SHP77 (cell line): ENCODE measurements at places on chromosomes 3 and 15.

GRCh38 chr3:185361920-185362319 lies 1.0 kb upstream of the MAP3K13 start:
- DNase-seq: no peak

- DNase-seq: no peak
Observed at GRCh38 chr3:195249858-195250464, 21.0 kb downstream of the XXYLT1 start.

DNA sequence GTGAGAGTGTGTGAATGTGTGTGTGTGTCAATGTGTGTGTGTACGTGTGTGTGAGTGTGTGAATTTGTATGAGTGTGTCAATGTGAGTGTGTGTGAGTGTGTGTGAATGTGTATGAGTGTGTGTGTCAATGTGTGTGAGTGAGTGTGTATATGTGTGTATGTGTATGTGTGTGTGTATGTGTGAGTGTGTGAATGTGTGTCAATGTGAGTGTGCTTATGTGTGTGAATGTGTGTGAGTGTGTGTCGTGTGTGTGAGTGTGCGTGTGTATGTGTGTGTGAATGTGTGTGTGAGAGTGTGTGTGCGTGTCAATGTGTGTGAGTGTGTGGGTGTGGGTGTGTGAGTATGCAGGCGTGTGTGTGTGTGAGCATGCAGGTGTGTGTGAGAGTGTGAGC lies 93.5 kb upstream of the ALDH1A3 start:
- no peak for DNase-seq

GRCh38 chr3:122794779-122795673 lies at the start of gene SLC49A4:
Gene SLC49A4, plus strand, starts transcription at chr3:122795069. Its CDS starts 124 bp downstream, at chr3:122795193.
- DNase-seq: no peak

DNA sequence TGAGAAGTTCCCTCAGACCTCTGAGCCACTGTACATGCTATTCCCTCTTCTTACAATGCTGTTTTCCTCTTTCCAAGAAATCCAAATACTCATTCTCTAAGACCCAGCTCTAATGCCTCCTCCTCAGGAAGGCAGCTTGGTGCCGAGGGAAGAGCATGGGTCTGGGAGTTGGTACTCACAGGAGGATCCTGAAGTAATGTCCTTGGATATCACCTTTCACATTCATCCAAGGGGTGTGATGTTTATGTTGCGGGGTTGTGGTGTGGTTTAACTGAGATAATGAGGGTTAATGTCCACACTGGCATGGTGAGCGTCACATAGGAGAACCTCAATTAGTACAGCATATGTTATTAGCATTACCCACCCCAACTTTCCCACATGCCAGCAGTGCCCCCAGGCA lies 31.9 kb downstream of the MYL3 start:
- DNase-seq: no peak

GRCh38 chr3:102036472-102036871 lies 187.2 kb downstream of the NFKBIZ start:
- no peak for DNase-seq

- DNase-seq: no peak
Observed at GRCh38 chr3:171643681-171644080, 166.6 kb downstream of the PLD1 start.

DNA sequence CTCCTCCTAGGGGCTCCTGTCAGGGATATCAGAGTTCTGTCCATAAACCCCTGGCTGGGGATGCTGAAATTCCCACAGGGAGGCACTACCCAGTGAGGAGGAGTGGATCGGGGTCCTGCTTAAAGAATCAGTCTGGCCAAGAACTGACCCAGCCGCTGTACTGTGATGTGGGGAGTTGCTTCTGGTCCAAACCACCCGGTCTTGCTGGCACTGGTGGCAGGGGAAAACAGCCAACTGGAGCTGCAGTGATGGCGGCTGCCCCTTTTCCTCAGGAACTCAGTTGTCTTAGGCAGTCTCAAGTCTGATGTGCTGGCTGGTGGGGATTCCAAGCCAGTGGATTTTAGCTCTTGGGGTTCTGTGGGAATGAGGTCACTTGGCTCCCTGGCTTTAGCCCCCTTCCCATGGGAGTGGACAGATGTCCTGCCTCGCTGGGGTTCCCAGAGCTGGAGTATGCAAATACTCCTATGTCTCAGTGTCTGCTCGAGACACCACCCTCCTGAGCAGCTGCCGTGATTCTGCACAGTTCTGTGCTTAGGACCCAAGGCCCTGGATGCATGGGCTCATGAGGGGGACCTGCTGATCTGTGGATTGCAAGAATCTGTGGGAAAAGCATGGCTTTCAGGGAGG lies 97.1 kb downstream of the SLC25A26 start:
- DNase-seq: no peak

GRCh38 chr15:39873978-39874377 lies 46.1 kb downstream of the GPR176 start:
- no peak for DNase-seq

- DNase-seq: no peak
Observed at GRCh38 chr3:112253301-112253971, 40.6 kb downstream of the SLC9C1 start.

- DNase-seq: no peak
Observed at GRCh38 chr15:83066034-83066733, 868 bp downstream of the BTBD1 start.
